ENCODE measurements at places on chromosomes 7 and 10.

DNA sequence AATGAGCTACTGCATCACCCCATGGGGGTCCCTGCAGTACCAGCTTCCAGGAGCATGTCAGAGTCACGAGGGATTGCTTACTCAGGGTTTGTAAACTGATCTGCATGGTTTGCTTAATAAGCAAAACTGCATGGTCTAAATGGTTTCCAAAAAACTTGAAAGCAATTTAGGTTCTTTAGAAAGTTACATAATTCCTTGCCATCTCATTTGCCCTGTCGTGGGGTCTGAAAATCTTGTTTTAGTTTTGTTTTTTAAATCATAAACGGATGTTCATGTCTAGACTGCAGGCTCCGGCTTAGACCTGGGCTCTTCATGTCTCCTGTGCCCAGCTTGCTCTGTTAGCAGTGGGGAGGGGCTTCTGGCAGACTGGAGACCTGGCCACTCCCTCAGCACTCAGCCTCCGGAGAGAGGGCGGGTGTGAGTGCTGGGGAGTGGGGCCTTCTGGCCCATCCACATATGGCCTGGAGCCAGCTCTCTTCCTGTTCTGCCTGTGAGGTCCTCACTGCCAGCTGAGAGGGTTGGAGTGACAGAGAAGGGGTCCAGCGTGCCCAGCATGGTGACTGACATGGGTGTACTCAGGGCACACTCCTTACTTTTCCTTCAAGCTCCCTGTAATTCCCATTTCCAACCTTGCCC, 17.5 kb downstream of the PRF1 start:
- no peak for DNase-seq

- DNase-seq, result no peak
Measured at GRCh38 chr7:42144604-42145003, 92.4 kb downstream of the GLI3 start.

DNA sequence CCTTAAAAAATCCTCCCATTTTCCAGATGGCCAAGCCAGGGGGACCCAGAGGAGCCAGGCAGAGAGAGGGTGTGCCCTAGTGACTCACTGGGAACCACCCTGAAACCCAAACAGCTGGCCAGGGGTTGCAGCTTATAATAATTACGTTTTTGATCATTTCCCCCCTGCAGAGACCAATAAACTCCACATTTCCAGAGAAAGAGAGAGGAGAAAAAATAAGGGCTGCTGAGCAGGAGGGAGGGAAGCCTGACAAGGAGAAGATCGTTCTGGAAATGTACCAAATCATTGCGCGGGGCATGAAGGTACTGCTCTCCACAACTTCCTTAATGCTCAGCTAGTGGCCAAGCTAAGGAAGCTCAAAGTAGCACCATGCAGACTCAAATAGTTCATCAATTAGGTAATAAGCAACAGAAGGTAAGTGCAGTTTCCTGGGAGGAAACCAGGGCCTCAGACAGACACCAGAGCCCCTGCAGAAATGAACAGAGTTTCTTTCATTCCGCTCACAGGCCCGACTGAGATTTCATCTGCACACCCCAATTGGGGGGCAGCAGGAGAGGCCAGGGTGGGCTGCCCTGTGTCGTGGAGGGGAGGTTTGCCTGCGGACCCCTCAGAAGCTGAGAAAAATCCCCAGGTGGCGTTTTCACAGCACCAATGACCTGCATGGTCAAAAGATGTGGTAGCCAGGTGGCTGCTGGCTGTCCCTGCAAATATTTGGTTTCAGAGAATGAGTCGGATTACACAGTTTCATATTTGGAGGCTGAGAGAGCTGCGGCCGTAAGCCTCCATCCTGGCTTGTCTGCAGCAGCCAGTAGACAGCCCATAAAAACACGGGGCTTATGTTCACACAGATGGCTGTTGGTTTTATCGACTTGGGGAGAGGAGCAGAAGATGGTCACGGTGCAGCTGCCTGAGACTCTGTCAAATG, 153.2 kb upstream of the LYZL2 start:
- peak; percentile 73 for DNase-seq

DNA sequence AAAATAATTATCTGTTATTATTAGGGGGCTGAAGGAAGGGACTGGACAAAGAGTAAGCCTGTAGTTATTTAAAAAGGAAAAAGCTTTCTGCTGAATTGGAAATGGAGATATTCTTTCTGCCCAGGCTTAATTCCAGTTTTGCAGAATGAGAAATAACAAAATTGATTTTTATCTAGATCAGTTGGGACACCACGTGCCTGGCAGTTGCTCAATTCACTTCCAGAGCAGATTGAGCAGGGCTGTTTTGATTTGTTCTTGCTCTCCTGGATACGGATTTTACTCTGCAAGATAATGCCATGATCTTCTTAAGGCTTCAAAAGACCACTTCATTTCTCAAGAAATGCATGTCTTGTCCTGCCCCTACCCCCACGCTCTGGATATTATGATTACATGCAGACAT, 524.3 kb downstream of the TCERG1L start:
- DNase-seq, result no peak

- DNase-seq, result no peak
Measured at GRCh38 chr10:6269432-6269831, 66.7 kb downstream of the PFKFB3 start.

GRCh38 chr10:127832501-127832900, 60.2 kb downstream of the CLRN3 start:
- no peak for DNase-seq

- no peak for DNase-seq
Measured at GRCh38 chr7:127844165-127844564, 187.1 kb downstream of the LRRC4 start.

- no peak for DNase-seq
Measured at GRCh38 chr7:6533893-6534495, 17.3 kb downstream of the GRID2IP start.

- DNase-seq, result no peak
Measured at GRCh38 chr7:127865466-127865865, 165.8 kb downstream of the LRRC4 start.

DNA sequence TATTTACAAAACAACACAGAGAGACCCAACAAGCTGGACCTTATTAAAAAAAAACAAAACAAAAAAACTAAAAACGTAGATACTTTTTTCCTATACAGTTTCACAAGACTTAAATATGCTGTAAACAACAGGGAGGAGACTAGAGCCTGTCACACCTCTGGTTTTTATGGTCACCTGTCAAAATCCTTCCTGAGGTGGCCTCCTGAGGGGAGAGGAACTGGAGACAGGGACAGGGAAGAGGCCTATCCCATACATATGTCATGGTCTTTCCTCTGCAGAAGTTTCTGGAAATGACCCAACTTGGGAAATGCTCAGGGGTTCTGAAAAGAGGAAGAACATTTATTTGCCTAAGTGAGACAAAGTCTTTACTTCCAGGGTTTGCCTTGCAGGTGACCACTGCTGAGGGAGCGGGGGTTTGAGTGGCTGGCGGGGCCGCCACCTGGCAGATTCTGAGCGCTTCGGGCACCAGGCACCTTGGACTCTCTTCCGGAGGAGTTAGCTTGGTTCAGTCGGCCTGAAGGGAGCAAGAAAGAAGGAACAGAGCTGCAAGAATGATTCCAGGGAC, 18.3 kb downstream of the CPA1 start:
- DNase-seq, result no peak

GRCh38 chr10:115945701-115946445, 327.1 kb downstream of the GFRA1 start:
- DNase-seq, result no peak

GRCh38 chr7:48109848-48110663, 21.0 kb downstream of the UPP1 start:
- peak; percentile 6 for DNase-seq

DNA sequence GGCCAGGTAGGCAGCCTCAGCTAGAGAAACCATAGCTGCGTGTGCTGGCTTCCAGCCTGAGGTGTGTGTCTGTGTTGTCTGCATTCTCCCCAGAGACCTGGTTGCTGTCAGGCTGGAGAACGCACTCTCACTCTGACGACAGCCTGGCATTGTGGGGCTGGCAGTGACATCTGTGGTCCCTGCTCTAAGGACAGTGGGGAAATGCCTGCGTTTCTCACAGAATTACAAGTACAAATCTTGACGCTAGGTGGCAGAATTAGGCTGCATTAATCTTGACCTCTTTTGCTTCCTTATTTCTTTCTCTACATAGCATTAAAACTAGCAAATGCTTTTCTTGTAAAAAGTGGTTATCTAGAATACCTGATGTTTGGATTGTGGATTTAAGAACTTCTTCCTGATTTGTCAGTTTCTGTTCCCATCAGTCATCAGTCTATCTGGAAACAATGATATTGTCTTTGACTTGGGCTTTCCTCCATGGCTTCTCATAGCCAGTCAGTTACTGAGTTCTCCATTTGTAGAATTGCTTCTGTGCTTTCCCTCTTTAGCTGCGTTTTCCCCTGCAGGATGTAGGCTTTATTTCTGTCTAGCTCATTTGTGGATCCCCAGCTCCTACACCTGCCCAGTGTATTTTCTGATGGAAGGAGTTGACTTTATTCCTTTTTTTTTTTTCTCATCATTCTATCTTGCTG, 86.0 kb downstream of the FANK1 start:
- DNase-seq, result no peak

DNA sequence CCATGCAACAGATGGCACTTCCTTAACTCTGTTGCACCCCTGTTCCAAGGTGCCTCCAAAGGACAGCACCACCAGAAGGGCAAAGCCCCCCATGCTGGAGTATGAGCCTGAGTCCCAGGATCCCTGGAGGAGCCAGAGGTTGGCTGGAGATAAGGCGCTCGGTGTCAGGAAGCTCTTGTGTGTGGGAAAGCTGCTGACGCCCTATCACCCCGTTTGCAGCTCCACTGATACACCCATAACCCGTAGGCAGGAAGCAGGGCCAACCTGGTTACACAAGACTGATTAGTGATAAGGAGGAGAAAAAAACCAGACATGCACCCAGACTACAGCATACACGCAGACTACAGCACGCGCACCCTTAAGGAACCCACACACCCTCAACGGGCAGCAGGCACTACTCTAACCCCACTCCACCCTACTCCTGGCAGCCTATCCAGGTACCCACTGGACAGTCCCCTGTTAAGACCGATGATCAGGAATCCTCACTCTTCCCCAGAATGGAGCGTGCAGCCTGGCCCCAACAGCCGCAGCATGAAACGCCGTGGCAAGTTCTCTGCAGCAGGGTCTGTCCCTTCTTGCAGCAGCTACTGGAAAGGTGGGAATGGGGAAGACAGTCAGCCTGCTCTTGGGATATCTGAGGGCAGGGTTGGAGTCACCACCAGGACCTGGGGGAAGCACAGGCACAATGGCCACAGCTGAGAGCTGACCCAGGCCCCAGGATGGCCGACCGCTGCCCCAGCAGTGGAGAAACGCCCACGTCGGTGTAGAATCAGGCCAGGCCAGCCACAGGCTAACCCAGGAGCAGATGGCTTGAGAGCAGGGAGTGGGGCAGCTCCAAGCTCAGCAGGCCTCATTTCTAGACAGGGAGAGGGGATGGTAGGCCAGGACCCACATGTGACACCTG, 38.3 kb upstream of the TUBB8 start:
- DNase-seq, result no peak

- DNase-seq, result peak; percentile 29
Measured at GRCh38 chr7:33757563-33758165, 147.7 kb upstream of the BMPER start.

DNA sequence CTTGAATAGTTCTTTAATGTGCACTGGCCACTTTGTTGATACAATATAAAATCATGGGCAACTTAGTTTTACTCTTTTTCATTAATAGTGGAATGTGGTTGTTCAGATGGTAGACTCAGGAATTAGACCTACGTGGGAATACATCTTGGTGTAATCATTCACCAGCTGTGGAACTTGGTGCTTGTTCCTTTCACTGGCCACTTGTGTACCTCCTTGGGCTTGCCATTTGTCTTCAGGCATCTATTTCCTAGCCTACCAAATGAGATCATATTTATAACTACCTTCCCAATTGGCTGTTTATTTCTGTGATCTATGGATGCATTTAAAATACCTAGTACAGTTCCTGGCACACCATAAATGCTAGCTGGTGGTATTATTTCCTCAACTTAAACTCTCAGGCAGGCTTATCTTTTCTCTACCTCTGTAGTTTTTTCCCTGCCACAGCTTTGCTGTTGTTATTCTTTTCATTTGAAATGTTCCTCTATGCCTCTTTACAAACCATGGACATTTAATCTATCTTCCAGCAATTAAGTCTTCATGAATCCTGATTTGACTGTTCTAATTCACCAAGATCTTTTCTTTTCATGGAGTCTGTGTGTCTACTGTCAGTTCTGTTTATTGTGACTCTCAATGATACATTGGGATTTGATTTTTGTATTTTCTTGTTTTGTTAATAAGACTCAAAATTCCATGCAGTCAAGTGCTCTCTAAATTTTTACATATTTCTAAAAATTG, 113.0 kb downstream of the ADAM22 start:
- DNase-seq, result no peak

DNA sequence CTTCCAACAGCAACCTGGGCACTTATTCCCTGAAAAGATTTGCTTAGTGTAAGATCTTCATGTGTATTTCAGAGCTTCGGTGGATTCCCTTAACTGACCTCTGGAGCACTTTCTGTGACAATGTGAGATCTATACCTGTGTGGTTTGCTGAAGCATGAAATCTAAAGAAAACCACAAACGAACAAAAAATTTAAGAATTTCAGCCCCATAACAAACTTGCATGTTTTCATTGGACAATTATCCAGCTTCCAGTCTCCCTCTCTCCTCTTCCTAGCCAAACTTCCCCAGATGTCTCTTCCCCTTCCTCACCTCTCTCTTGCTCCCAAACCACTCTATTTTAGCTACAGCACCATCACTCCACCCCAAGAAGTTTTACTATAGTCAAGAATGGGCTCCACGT, 279.9 kb upstream of the SORCS1 start:
- DNase-seq, result no peak

GRCh38 chr7:101731502-101732084, 85.8 kb upstream of the CUX1 start:
- DNase-seq, result no peak

- no peak for DNase-seq
Measured at GRCh38 chr10:115975506-115975905, 297.5 kb downstream of the GFRA1 start.

- DNase-seq, result no peak
Measured at GRCh38 chr7:132489776-132490237, 86.5 kb downstream of the PLXNA4 start.

- DNase-seq, result no peak
Measured at GRCh38 chr10:99341248-99341647, 12.1 kb downstream of the CNNM1 start.

DNA sequence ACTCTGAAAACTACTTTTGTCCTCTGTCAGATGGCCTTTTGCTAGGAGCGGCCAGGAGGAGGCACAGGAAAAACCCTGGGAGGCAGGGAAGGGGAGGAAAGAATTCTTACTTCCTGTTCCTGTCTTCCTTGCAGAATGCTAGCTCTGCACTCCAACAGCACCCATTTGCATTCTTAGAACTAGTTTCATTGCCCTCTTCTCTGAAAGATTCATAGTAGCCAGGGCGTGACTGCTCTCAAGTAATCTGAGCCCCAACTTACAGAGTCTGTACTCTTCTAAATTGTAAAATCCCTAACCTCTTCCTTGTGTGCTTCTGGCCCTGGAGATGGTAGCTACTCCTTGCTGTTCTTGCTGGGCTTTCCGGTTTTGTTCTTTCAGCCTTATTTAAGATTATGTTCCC, 75.3 kb upstream of the STEAP1 start:
- DNase-seq, result no peak

GRCh38 chr10:65555192-65555591, 1370.6 kb upstream of the LRRTM3 start:
- DNase-seq, result no peak

All from DMS 273 treated with DMSO at 0.1 percent for 48 hours (cell line).